ENCODE measurements at places on chromosomes 5 and 9.

DNA sequence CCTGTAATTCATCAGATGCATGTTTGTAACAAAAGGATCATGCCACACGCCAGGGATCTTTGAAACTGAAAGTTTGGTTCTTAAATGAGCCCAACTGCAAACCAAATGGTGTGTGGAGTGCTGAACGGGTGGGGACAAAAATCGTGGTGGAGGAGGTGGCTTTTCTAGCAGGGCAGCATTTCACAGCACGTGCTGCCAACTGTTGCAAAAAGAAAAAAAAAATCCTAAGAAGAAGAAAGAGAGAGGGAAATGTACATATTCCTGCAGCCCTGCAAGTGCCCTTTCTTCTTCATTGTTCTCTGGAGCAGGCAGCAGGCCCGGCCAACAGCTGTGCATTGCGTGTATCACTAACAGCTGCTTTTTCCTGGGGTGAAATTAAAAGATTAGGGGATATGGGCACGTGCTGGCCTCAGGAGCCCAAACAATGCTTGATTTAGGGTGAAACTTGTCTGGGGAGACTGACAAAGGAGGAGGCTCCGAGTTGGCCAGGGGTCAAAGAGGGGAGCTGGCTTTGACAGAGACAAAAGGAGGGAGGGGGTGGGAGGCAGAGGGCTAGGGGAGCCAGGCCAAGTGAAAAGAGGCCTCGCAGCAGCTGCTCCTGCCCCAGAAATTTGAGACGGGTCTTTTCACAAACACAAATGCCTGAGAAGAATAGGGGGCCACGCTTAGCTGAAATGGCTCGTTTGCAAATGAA is 73.0 kb downstream of the GADD45G start:
- DNase-seq: no peak

- no peak for DNase-seq
Observed at GRCh38 chr5:174307031-174307408, 261.5 kb downstream of the NSG2 start.

GRCh38 chr5:134530301-134531077 is 5.0 kb downstream of the JADE2 start:
- DNase-seq: no peak

GRCh38 chr5:139869042-139869790 is 73.6 kb downstream of the PSD2 start:
- DNase-seq: no peak

DNA sequence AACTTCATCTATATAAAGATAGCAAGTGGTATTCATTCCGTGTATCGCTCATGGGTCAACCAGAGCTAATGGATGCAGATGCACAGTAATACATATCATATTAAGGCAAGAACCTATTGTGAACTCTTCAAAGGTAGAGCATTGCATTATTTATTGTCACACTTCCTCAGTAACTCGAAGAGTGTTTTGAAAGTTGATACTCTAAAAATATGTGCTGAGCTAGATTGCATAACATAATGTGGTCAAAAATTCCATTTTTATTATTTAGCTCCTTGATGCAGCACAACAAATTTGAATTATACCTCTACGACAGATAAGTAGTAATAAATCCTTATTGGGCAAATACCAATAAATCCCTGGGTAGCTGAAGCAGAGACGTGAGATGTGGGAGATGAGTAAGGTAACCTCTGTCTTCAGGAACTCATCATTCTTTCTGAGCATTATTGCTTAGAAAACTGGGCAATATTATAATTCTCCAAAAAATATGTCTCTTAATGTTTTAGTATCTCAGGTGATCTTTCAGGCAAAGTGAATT is 70.3 kb downstream of the CDH18 start:
- no peak for DNase-seq

DNA sequence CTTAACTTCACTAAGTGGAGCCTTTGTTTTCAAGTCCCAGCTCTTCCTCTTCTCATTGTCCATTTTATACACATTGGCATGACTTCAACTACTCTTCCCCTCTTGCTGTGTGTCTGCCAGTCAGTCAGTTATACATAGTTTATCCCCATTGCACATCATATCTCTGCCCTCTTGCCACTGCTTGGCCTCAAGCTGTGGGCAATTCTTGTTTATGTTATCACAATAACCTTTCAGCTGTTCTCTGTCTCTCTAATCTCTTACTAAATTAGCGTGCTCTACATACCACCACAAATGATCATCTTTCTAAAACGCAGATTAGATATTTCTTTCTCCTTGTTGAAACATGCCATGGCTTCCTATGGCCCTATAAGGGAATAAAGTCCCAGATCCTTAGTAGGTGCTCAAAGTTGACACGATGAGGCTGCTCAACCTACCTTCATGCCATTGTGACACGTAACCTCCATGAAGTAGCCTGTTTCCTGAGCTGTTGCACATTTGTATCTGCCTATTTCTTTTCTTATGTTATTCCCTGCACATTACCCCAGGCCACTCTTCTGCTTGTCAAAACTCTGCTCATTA is 239.3 kb downstream of the GAS1 start:
- no peak for DNase-seq

DNA sequence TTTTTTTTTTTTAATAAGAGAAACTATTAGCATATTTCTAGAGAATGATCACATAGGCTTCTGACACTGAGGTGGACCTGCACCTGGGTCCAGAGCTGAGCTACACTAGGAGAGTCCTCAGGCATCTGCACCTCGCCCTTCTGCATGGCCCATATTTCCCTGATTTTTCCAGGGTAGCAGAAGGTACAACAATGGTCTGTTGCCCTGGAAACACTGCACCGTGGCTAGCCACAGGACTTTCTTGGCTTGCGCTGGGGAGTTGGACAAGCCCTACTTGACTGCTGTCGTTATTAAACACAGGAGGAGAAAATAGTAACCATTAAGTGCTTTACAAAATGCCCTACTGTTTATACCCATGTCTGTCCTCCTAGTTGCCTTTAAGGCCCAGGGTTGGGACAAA is 615.7 kb upstream of the MEF2C start:
- no peak for DNase-seq

GRCh38 chr5:83972236-83972635 is 251.6 kb upstream of the HAPLN1 start:
- DNase-seq: no peak

DNA sequence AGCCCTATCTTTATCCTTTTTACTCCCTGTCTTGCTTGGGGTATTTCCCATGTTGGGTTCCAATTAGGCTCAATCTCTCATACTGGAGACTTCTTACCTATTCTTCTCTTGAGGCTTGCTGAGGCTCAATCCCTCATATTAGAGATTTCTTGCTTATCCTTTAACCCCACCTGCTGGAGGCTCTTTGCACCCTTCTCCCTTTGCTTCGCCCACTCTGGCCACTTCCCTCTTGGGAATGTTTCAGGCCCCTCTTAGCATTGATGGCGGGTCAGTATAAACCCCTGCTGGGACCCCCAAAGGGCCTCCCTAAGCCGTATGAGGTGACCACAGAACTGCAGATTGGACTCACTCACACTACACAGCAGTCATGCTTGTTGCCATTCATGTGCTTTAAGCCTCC is 69.3 kb upstream of the CDK20 start:
- DNase-seq: no peak

GRCh38 chr5:135236908-135237747 is 161.9 kb downstream of the MACROH2A1 start:
- no peak for DNase-seq

DNA sequence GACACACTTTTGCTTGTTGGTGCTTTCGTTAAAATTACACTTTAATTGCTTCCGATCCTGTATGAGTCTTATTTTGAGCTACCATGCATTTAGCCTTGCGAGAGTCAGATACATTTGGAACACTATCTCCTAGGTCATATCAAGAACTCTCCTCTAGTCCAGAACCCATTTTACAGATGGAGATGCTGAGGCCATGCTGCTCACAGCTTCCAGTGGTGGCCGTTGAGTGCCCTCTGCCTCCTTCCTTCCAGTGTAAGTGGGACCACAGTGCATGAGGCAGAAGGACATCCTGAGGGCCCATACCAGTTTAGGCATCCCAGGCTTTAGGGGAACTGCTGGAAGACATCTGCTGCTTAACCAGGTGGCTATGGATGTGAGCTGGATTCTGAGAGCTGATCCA is 6.9 kb downstream of the CCNI2 start:
- no peak for DNase-seq

- no peak for DNase-seq
Observed at GRCh38 chr9:91677822-91678436, 254.3 kb upstream of the NFIL3 start.

- no peak for DNase-seq
Observed at GRCh38 chr9:123460091-123460490, 104.1 kb downstream of the CRB2 start.

Measured in NB4 (cell line).